ENCODE measurements at places on chromosomes 2 and 18.

GRCh38 chr18:29174891-29175290 is 998.0 kb upstream of the CDH2 start:
- no peak for DNase-seq

DNA sequence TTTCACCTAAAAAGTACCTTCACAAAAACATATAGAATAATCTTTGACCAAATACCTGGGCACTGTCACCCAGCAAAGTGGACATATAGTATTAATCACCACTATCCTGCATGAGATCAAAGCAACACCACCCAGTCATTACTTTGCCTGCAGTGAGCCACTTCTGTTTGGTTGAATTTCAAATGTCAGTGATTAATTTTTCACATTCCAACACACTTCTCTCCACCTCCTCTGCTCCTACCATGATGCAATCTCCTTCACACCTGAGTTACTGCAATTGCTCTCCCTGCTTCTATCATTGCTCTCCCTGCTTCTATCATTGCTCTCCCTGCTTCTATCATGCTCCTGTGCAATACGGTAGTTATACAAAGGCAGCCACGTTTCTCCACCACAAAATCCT is 106.1 kb upstream of the NETO1 start:
- no peak for DNase-seq

DNA sequence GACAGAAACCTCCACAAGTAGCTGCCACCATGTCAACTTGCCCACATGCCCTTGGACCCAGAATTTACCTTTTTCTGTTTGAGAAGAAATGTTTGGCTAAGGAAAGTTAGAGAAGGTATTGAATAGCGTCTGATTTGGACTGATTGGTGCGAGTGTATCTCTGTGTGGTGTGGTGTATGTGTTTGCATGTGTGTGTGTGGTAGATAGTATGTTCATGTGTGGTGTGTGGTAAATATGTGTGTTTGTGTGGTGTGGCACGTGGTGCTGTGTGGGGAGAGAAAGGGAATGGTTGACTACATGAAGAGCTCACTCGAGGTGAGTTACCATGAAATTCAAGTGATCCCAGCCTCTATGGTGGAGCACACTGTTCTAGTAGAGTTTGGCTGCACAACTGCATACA is 360.8 kb upstream of the SPHKAP start:
- DNase-seq: no peak

DNA sequence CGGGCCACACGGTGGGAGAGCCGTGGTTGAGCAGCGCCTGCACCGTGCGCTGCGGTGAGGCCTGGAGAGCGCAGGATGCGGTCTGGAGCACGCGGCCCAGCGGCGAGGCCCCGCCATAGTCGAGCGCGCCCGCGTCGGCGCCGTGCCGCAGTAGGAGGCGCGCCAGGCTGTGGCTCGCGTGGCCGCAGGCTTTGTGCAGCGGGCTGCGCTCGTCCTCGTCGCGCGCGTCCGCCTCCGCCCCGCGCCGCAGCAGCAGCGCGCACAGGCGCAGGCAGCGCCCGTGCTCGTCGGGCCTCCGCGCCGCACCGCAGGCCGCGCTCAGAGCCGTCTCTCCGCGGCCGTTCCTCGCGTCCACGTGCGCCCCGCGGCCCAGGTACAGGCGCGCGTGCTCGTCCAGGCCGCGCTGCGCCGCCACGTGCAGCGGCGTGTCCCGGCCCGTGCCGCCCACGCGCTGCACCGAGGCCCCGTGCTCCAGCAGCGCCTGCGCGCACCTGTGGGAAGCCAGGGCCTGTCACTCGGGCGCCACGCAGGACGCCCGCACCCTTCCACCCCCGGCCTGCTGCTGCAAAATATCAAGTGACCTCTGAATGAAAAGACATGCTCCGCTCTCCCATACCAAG is 46.3 kb upstream of the GBX2 start:
- no peak for DNase-seq
